ENCODE measurements at places on chromosomes 7 and 10.

DNA sequence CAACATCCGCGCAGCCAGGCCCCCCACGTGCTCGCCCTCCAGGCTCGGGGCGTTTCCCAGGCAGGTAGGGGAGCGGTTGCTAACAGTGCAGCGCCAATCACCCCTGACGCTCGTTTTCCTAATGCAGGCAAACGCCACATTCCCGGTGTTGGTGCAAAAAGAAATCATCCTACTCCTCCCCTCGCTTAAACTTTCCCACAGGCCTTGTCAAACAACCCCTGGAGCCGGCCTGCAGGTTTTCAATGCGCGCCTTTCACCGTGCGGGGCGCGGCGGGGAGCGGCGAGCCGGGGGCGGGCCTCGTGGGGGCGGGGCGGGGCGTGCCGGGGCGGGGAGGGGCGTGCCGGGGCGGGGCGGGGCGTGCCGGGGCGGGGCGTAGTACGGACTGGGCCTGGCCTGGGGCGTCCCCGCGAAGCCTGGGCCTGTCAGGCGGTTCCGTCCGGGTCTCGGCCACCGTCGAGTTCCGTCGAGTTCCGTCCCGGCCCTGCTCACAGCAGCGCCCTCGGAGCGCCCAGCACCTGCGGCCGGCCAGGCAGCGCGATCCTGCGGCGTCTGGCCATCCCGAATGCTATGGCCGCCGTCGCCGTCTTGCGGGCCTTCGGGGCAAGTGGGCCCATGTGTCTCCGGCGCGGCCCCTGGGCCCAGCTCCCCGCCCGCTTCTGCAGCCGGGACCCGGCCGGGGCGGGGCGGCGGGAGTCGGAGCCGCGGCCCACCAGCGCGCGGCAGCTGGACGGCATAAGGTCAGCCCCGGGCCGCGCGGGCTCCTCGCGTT lies at the start of gene ECHDC3:
ECHDC3 (plus strand) TSS at position 374 of the 770 bp plus-strand sequence; CDS start at position 569, 195 bp downstream.
- peak; percentile 66 for DNase-seq

- DNase-seq = no peak
These were observed 66.6 kb upstream of the ZNF479 start for GRCh38 chr7:57198801-57199200.

GRCh38 chr10:30558411-30558810 lies 71.1 kb downstream of the LYZL2 start:
- DNase-seq = no peak

DNA sequence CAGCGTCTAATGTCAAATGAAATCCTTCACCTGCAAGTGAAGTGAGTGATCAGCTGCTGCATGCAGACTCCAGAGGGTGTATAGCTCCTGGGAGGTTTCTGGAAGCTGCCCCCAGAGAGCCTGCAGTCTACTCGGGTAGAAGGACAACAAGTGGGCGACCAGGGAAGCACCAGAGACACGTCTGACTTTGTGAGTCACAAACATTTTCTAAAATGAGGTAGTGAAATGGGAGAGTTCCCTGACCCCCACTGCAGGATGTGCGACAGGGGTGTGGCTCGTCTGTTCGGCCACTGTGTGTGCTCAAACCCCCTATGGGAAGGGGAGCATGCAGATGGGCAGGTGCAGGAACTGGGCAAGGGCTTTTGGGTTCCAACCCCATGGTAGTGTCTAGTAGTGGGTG lies 177.1 kb upstream of the PRKCQ start:
- DNase-seq = no peak

- DNase-seq = no peak
These were observed 7.5 kb upstream of the CALD1 start for GRCh38 chr7:134771889-134772288.

GRCh38 chr10:107733328-107734130 lies 569.0 kb upstream of the SORCS1 start:
- no peak for DNase-seq

- peak; percentile 83 for DNase-seq
These were observed 18.4 kb downstream of the GIMAP5 start for GRCh38 chr7:150755473-150756099.

DNA sequence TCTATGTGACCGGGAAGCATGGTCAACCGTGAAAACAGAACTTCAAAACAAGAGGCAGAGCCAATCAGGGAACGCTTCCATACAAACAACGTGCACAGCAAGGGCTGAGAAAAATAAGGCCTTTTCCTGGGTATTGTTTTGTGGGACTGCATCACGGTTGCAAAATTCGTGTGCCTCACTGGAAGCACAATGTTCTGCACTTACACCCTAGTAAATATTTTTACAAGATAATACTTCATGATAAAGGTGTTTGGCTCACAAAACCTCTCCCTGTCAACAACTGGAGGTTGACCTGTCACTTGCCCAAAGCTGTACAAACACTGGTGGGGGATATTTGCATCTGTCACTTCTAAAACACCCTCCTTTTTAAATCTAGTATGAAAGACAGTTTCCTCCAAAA lies 37.0 kb downstream of the KLF6 start:
- no peak for DNase-seq

- DNase-seq = no peak
These were observed 98.1 kb downstream of the MYOF start for GRCh38 chr10:93384006-93384405.

GRCh38 chr7:133382775-133383559 lies 130.1 kb downstream of the EXOC4 start:
- no peak for DNase-seq

DNA sequence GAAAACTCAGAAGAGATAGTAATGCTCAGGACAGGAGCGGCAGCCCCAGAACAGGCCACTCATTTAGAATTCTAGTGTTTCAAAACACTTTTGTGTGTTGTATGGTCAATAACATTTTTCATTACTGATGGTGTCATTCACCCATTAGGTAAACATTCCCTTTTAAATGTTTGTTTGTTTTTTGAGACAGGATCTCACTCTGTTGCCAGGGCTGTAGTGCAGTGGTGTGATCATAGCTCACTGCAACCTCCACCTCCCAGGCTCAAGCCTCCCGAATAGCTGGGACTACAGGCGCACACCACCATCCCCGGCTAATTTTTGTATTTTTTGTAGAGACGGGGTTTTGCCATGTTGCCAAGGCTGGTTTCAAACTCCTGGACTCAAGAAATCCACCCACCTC lies 65.9 kb upstream of the CAPZA2 start:
- DNase-seq = no peak

- no peak for DNase-seq
These were observed 181.9 kb downstream of the TMEM26 start for GRCh38 chr10:61271127-61271780.

- DNase-seq = no peak
These were observed 51.9 kb downstream of the BTAF1 start for GRCh38 chr10:91975438-91975837.

DNA sequence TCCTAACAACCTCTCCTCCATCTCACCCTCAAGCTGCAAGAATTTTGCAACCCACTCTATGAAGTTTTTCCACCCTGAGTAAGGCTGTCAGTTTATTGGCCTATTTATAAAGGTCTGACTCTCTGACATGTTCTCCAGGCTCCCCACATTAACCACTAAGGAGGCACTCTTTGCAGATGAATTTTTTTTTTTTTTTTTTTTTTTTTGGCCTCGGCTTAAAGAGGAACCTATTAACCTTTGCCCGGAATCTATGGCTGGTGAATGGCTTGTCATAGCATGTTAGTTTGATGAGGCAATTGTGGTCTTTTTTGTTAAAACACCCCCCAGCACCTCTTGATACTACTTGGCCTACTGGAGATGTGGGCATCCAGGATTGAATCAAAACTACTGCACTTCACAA lies 57.1 kb downstream of the TBXAS1 start:
- DNase-seq = no peak

GRCh38 chr10:98320486-98321185 lies 52.6 kb upstream of the LOXL4 start:
- DNase-seq = no peak

DNA sequence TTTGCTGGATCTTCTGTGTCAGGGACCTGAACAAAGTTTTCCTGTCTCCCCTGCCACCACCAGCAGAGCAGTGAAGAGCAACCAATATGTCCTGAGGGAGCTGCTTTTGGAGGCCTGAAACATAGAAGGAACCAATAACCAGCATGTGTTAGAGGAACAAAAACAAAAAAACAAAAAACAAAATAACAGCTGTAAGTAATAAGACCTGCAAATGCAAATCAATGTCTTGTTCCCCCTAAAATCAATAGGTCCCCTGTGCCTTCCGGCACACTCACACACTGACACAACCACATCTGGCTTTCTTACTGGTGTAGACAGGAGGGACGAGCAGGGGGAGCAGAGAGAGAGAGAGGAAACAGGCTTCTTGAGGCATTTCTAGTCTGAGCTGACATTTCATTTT lies 94.1 kb downstream of the NRG3 start:
- no peak for DNase-seq

GRCh38 chr10:77837925-77838595 lies 88.5 kb downstream of the DLG5 start:
- DNase-seq = no peak

DNA sequence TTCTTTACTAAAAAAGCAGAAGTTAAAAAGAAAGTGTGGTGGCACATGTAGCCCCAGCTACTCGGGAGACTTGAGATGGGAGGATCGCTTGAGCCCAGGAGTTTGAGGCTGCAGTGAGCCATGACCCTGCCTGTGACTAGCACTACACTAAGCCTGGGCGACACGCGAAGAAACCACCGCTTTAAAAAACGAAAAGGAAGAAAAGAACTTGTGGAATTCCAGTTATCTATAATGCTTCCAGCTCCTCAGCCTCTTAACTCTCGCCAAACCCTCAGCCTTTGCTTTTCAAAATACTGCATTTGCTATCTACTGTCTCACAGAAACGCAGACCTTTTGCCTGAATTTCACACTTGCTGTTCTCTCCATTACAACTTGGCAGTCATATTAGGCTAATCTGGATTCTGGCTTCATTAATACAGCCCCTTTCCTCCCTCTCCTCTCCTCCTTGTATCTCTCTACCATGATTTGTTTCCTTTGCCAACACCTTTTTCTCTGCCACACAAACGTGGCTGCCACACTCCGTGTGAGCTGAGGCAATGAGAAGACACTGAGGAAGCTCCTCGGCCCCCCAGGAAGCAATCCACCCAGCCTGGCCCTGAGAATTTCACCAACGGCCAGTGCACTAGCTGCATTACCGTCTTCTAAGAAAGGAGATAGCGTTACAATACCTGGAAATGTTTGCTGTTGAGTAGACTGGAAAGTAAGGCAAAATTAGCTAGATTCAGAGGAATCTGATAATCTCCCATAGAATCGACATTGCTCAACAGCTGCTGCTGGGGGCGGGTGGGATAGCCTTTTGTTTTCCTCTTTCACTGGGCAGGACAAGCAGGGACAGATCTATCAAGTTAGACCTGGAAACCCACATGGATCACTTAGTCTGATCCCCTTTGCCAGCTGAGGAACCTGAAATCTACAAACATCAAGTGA lies 37.2 kb downstream of the CALML5 start:
- no peak for DNase-seq

DNA sequence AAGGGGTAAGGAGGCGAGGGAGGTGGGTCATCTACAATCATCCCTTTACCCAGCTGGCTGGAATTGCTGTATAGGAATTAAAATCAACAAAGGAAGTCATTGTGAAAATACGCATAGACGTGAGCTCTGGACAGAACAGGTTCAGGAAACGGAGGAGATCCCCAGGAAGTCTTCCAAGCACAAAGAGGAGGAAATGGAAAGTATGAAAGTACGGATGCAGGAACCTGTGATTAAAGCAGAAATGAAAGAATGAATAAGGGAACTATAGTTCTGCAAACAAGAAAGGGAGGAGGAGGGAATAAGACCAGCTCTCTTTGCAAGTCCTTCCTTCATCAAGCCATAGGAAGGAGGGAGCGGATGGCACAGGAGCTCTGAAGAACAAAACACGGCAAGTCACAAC lies 61.8 kb downstream of the PYROXD2 start:
- DNase-seq = no peak

DNA sequence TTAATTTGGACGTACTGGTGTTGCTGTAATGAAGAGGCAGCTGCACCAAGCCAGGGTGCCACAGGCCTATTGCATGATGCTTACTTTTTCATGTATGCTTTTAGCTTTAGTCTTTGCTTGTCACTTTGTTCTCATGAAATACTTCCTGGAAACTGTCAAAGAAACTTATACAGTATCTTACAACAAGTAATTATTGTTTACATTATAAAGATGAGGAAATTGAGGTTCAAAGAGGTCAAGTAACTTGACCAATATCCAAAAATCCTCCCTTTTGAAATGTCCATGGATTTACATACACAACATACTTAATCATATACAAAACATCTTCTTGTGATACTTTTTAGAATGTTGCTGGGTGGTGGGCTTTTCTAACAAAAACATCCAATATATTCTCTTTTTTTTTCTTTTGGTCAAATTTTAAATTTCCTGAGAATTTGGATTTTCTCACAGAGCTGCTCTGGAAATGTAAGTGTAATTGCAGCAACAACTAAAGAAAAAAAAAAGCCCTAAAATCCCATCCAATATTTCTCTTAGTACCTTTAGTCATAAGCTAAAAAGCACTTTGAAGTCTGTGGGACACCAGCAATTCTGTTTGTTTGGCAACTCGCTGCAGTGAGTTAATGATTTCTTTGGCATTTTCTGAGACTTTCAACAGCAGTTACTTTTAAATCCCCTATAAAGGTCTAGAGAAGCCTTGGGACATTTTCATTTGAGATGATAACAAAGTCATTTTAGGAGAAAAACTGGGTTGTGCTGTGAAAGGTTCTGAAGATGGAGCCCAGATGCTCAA lies 500.6 kb upstream of the IGFBP3 start:
- no peak for DNase-seq

- DNase-seq = no peak
These were observed 26.5 kb upstream of the GSAP start for GRCh38 chr7:77442636-77443035.

DNA sequence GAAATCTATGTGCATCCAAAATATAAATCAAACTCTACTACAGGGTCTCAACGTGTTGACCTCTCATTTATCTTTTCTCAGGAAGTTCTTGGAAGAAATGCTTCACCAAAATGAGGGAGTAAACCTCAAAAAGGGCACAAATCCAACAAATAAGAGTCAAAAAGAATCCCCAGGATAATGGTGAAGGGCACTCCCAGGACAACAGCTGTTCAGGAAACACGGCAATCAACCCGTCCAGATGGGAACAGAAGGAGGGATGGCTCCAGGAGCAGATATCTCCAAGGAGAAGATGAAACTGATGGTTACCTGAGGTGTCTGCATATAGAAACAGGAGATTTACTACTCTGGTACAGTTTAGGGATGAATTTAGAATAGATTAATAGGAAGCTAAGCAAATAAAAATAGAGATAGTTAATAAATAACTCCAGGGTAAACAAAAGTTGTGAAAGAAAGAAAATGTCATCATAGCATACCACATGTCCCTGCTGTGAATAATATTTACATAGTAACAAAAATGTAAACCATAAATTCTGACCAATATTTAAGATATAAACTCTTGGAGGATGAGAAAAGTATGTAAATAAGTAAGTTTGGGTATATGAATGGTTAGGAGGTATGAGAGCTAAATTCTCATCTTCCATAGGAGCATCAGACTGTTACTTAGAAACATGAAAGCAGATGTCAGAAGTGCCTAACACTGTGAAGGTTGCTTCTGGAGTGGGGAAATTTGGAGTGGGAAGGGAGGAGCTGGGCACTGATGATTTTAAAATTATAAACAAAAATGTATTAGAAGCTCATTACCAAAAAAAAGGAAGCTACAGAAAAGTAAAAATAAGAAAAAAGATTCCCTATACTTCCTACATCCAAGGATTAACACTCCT lies 237.5 kb upstream of the HPS1 start:
- no peak for DNase-seq

Measured in CD4-positive, alpha-beta T cell treated with Interleukin-17A for 4 hours (primary cell).